ENCODE measurements at places on chromosomes 4 and X. TPM values are rescaled to one million over a fixed set of nuclear protein-coding genes. Genes with fewer than 3 reads are reported as not detected.

- no peak for DNase-seq
Observed at GRCh38 chr4:170271723-170272122, 182.0 kb upstream of the AADAT start.

GRCh38 chr4:36292556-36293188 is 11.3 kb downstream of the DTHD1 start:
- no peak for DNase-seq

DNA sequence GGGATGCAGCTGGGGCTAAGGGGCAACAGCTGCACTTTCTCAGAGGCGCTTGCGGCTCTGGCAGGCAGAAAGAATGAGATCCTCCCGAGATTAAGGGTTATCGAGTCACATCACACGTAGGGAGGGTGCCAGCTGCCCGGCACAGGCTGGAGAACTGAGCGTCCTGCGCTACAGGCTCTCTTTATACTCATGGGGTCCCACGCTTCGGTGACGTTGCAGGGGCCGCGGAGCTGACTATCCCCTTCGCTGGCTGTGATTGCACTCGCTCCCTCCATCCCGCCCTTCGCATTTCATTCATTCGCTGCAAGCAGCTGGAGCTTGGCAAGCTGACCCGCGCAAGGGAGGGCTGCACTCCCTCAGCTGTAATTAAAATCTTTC is at the start of gene TACR3:
TSS of gene TACR3 (minus strand) at position 156 of the 378 bp plus-strand sequence. CDS start 310 bp downstream, outside the sequence.
- DNase-seq: no peak

The TRMT44 gene
- total RNA-seq: 52.6 TPM

The ITIH6 gene
- not detected for total RNA-seq

DNA sequence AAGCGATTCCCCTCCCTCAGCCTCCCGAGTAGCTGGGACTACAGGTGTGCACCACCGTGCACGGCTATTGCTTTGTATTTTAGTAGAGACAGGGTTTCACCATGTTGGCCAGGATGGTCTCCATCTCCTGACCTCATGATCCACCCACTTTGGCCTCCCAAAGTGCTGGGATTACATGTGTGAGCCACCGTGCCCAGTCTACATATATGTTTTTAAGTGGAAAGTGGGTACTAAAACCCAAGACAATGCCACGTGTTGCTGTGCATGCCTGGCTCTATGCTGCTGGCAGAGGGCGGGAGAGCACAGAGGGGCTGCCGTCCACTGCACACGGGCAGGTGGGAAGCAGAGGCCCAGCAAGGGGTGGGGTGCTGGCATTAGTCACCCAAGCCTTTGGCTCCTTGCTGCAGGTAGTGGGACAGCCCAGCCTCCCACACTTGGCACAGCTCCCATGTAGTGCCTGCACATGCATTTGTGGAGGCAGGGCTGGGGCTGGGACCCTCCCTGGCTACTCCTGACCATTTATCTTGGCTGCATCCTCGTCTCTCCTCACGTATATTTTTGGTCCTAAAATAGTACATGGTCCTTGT is 3.5 kb downstream of the EMD start:
- no peak for DNase-seq

- DNase-seq: no peak
Observed at GRCh38 chrX:54085666-54086065, 41.4 kb upstream of the PHF8 start.

DNA sequence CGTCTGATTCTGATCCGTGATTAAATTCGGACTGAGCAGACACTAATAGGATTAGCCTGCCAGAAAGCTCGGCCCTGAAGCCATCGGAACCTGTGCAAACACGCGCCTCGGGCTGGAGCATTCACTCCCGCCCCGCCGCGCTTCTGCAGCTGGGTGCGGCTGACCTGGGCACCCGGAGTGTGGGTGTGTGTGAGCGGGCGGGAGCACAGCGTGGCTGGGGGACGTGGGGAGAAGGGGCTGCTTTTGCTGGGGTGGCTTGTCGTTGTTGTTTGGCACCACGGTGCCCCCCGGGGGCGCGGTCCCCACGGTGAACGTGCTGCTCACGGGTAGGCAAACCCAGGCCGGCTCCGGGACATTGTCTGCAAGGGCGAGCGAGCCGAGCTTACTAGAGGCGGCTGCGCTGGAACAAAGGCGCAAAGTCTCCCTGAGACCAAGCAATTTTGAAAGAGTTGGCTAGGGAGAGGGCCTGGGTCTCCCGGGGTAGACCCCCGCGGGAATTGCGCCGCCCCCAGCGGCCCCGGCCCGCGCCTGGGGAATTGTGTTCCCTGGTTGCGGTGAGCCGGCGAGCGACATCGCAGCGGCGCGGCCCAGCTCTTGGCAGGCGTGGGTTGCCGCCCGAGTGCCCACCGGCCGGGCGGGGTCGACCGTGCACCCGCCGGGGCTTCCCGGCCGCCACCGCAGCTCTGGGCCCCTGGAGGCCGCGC is 1.4 kb downstream of the MAMLD1 start:
- DNase-seq: no peak

The CENPI gene
- 2.1 TPM for total RNA-seq

- DNase-seq: no peak
Observed at GRCh38 chr4:16865209-16865896, 33.1 kb downstream of the LDB2 start.

The KLHL4 gene
- total RNA-seq: not detected

The SULT1B1 gene
- 0.19 TPM for total RNA-seq

GRCh38 chr4:27763830-27764525 is 903.3 kb downstream of the STIM2 start:
- no peak for DNase-seq

DNA sequence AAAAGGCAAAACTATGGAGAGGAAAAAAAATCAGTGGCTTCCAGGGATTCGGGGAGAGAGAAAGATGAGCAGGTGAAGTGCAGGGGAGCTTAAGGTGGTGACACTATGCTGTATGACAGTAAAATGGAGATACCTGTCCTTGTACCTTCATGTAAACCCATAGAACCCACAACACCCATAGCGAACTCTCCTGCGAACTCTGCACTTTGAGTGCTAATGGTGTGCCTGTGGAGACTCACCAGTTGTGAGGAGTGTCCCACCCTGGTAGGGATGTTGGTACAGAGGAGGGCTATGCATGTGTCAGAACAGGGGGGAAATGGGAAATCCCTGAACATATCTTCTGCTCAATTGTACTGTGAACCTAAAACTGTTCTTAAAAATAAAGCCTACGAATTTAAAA is 42.8 kb downstream of the HMX1 start:
- no peak for DNase-seq

GRCh38 chr4:154435895-154436294 is 55.7 kb downstream of the DCHS2 start:
- no peak for DNase-seq

DNA sequence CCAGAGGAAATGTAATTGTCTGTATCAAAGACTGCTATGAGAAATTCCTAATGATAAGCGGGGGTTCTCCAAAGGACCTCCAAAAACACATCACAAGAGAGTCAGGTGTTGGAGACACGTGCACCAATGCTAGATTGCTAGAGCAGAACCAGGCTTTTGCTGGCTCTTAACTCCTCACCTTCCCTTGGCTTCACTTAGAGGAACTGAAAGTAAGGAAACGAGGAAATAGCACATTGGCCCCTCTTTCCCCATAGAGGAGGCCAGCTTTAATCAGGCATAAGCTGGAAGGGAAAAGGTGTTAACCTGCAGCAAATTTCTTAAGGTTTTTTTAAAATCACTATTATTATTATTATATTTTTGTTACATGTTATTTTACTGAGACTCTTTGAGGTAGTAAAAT is 13.6 kb downstream of the OTC start:
- no peak for DNase-seq

GRCh38 chr4:101973361-101973760 is 182.8 kb downstream of the BANK1 start:
- no peak for DNase-seq

DNA sequence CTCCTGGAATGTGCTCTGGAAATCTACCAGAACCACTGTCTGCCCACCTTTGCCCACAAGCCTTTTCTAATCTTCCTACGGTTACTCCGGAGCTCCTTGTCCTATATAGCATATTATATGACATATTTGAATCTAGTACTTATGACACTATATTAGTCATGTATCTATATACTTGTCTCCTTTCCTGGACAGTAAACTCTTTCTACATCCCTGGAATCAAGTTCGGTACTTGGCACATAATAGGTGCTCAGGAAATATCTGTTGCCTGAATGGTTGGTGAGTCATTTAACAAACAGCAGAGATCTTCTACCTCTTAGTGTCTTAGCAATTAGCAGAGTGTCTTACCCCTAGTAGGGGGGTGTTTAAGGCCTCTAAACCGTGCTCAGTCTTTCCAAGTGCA is 123.6 kb downstream of the RELL1 start:
- no peak for DNase-seq

The IQCM gene
- not detected for total RNA-seq

GRCh38 chr4:104421566-104421965 is 73.1 kb downstream of the CXXC4 start:
- DNase-seq: no peak

DNA sequence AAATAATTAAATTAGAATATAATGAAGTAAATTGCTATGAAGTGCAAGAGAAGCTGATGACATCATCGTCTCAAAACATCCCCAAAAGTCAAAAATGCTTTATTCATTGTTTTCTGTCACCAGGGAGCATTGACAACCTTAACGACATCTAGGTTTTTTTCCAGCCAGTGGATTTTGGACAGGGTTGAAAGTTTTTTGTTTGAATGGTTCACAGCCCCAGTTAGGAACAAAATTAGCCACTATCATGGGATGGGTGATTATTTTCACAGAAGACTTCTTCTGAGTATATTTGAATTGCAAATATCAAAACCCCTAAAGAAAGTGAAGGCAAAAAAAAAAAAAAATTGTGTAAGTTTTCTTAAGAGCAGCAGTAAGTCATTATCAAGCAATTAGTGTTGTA is 826.1 kb downstream of the STPG2 start:
- DNase-seq: no peak

The TKTL1 gene
- 0.46 TPM for total RNA-seq

- no peak for DNase-seq
Observed at GRCh38 chrX:101230636-101231035, 11.1 kb downstream of the DRP2 start.

- DNase-seq: no peak
Observed at GRCh38 chr4:182832352-182833120, 84.7 kb downstream of the DCTD start.

The OPRPN gene
- total RNA-seq: 1.4 TPM

The TMPRSS11A gene
- total RNA-seq: not detected

DNA sequence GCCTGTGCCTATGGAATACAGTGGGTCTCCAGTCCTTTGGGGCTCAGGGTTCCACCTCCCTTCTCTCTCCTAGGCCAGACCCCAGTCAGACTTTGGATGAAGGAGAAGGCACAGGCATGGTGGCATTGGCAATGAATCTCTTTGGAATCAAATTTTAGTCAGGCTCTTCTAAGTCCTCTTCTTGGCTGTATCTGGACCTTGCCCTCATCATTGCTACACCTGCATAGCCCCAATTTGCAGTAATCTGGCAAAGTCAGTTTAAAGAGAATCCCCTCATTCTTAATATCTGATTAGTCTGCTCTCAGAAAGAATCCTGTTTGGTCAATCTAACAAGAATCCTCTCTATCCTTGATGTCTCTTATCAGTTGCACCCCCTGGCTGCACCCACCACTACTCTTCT is 77.6 kb downstream of the SLC16A2 start:
- no peak for DNase-seq

GRCh38 chrX:39705290-39705689 is 392.5 kb downstream of the BCOR start:
- peak; percentile 90 for DNase-seq

DNA sequence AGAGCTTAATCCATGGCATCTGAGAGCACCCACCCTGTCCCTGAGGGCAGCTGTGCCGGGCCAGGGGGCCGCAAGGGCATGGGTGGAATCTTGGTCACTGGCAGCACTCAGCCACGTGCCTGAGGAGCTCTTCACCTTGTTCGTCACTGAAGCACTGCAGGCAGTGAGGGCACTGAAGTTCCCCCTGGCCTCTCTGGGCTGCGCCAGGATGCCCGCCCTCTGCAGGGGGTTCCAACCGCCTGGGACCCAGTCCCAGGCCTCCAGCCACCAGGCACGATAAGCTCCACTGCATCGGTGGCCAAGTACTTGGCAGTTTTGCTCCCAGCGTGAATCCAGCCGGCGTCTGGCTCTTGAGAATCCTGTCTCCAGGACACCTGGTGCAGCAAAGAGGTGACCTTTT is 96.4 kb upstream of the MED14 start:
- DNase-seq: no peak

The ZDHHC15 gene
- total RNA-seq: 0.69 TPM

DNA sequence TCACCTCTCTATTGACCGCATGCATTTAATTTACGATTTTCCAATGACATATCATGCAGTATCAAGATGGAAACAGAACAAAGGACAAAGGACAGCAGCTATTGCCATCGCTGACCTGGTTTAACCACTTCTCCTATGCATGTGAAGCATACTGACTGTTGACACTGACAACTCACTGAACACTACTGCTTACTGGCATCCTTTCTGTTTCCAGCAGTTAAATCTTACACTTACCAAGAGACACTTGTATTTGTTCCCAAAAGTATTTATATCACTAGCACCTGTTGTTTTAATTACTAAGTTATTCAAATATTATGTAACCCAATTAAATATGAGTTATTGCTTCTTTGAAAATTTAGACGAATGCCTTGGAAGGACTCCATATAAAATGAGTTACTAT is 176.7 kb downstream of the PDGFC start:
- DNase-seq: no peak

DNA sequence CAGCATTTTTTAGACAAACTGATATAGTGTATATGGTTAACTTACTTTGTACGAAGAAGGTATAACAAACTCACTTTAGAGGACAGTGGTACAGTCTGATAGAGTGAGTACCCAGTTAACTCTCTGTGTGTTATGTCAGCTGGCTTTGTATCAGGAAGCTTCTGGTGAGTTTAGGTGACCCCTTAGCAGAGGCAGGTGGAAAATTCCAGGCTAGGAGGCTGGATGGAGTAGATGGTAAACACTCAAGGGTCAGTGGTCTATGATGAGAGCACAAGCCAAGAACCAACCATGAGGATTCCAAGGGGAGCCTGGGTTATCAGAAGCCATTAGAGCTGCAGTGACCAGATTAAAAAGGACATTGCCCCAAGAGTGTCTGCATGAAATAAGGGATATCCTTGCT is 227.3 kb upstream of the CENPE start:
- DNase-seq: no peak

DNA sequence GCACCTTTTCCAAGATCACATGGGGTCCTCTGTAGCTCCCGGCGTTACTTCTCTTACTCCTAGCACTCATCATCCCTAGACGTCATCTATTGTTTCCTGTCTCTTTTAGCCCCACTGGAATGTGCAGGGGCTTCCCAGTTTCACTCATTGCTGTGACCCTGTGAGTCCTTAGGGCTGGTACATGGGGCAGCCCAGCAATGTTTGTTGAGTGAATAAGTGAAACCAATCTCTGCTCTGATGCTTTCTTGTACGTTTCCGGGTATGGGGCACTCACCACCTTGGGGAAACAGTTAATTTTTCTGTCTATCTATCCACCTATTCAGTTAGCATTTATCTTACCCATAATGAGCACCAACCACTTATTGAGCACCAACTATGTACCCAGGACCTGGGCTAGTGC is 16.1 kb downstream of the MSX1 start:
- DNase-seq: no peak

- no peak for DNase-seq
Observed at GRCh38 chr4:119106036-119107000, 29.3 kb upstream of the MYOZ2 start.

The NHSL2 gene
- 2.4 TPM for total RNA-seq

The TMEM131L gene
- 15.9 TPM for total RNA-seq

- no peak for DNase-seq
Observed at GRCh38 chrX:139762400-139763183, 54.6 kb upstream of the MCF2 start.

The MAGEA12 gene
- total RNA-seq: not detected

GRCh38 chrX:148290041-148290440 is 210.4 kb upstream of the AFF2 start:
- no peak for DNase-seq

- no peak for DNase-seq
Observed at GRCh38 chrX:134144231-134144630, 92.8 kb upstream of the CCDC160 start.

Measured in lower leg skin (tissue), 4 donors.